ENCODE measurements at places on chromosomes 1 and 21.

DNA sequence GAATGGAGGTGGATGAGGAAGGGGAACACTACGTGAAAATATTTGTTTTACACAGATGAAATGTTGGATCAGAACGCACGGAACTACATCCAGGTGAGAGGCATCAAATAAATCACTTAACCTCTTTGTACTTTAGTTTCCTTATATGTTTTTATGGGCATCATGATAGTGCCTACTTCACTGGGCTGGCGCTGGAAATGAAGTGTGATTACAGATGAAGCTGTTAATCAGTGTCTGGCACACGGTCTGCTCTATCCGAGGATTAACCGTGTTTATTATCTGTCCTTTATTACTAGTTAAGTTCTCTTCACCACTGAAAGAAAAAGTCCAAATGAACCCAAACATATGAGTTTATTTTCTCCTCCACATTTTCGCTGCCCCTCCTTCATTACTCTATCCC, 96.0 kb upstream of the TRABD2B start:
- H3K27me3 ChIP-seq: no peaks in the 10 kb centered on the region
- no peaks in the 10 kb centered on the region for H3K36me3 ChIP-seq
- no peak overlapping the region for H3K27ac ChIP-seq
- no peaks in the 10 kb centered on the region for H3K4me1 ChIP-seq

DNA sequence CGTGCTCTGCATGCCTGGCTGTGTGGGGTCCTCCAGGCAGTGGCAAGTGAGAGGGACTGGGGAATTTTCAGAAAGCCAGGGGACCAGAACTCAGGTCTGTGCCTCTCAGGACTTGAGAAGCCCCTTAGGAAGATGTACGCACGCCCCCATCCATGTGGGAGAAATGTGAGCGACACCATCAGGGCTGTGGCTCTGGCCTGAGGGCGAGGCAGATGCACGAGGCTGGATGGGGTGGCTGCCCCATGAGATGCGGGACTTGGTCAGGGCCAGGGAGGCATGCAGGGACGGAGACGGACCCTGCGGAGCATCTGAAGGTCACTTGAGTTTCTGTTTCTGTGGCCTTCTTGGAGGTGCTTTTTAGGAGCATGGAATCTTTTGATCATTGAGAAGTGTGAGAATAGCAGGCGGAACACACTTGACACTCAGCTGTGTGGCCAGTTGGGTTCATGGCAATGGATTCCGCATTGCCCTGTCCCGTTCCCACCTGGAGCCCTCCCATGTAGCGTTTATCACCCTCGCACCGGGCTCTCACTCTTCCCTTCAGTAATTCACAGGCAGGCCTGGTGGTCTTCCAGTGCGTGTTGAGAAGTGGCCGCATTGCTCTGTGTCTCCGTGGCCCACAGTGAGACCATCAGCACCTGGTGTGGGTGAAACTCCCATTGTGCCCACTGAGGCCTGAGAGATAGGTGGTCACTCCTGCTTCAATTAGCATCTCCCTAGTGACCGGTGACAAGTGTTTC, 30.7 kb upstream of the ACTRT2 start:
- no peak for DNase-seq
- no peak overlapping the region for H3K4me3 ChIP-seq
- no peaks in the 10 kb centered on the region for H3K36me3 ChIP-seq
- no peak overlapping the region for H3K27ac ChIP-seq

- no peaks in the 10 kb centered on the region for H3K36me3 ChIP-seq
- no peak overlapping the region for H3K4me3 ChIP-seq
- no peaks in the 10 kb centered on the region for H3K27me3 ChIP-seq
- DNase-seq: no peak
- H3K27ac ChIP-seq: no peak overlapping the region
Measured at GRCh38 chr1:70382682-70383081, 28.2 kb upstream of the ANKRD13C start.

DNA sequence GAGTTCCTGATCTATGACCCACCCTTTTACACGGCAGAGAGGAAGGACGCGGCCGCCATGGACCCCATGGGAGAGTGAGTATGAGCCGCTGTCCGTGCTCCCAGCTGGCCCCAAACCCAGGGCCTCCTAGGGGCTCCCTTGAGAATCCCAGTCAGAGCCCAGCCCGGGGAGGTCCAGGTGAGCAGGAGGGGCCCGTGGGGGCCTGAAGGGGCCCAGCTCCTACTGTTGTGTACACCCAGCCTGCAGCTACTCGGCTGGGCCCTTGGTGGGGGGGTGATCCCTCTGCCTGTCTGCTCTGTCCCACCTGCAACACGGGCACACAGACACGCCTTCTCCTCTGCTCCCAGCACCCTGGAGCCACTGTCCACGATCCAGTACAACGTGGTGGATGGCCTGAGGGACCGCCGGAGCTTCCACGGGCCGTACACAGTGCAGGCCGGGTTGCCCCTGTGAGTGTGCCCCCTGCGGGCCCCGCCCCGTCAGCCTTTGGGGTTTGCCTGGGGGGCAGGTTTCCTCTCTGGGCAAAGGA, 28.6 kb upstream of the LRRC3 start:
- no peaks in the 10 kb centered on the region for H3K27me3 ChIP-seq
- no peak overlapping the region for H3K27ac ChIP-seq
- DNase-seq: no peak
- H3K4me3 ChIP-seq: no peak overlapping the region
- no peaks in the 10 kb centered on the region for H3K36me3 ChIP-seq

DNA sequence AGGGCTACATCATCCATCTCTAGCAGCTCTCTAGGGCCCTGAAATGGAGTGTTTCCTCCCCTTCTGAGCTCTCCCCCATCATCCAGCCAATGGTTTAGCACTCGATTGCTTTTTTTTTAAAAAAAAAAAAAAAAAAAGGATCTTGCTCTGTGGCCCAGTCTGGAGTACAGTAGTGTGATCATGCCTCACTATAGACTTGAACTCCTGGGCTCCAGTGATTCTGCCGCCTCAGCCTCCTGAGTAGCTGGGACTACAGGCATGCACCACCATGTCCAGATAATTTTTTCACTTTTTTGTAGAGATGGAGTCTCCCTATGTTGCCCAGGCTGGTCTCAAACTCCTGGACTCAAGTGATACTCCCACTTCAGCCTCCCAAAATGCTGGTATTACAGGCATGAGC, 12.1 kb upstream of the ITPKB start:
- no peak overlapping the region for H3K4me3 ChIP-seq
- no peak overlapping the region for H3K27ac ChIP-seq
- no peak for DNase-seq
- H3K27me3 ChIP-seq: no peaks in the 10 kb centered on the region
- H3K36me3 ChIP-seq: no peaks in the 10 kb centered on the region
